Fibroblast of skin of abdomen (primary cell): ENCODE measurements at places on chromosomes 16 and 17.
A peak's percentile ranks its signal among the peaks of the same experiment; 100 is the strongest.

GRCh38 chr17:8503368-8503767 is 67.7 kb downstream of the NDEL1 start:
- no peak for DNase-seq

DNA sequence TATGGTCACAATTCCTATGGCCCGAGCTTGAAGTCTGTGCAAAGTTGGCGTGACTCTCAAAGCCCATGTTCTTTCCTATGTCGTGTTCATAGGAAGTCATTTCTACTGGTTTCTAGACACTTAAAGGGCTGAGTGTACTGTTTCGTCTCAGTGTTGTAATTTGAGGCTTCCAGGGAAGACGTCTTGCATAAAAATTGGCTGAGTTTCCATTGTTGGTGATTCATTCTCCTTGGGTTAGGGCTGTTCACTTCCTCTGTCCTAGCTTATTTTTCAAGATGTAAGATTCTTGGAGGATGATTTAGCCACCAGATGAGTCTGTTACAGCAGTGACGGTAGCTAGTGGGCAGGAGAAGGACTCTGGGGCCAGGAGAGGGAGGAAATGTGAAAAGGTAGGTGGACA is 43.1 kb downstream of the PIK3R5 start:
- peak; percentile 97 for DNase-seq

GRCh38 chr16:64159976-64160375 is 961.9 kb downstream of the CDH11 start:
- DNase-seq, result peak; percentile 62

GRCh38 chr17:30950669-30951399 is 20.0 kb upstream of the RNF135 start:
- peak; percentile 79 for DNase-seq

- DNase-seq, result no peak
These were observed 142.9 kb downstream of the RAB11FIP4 start for GRCh38 chr17:31534223-31534888.

DNA sequence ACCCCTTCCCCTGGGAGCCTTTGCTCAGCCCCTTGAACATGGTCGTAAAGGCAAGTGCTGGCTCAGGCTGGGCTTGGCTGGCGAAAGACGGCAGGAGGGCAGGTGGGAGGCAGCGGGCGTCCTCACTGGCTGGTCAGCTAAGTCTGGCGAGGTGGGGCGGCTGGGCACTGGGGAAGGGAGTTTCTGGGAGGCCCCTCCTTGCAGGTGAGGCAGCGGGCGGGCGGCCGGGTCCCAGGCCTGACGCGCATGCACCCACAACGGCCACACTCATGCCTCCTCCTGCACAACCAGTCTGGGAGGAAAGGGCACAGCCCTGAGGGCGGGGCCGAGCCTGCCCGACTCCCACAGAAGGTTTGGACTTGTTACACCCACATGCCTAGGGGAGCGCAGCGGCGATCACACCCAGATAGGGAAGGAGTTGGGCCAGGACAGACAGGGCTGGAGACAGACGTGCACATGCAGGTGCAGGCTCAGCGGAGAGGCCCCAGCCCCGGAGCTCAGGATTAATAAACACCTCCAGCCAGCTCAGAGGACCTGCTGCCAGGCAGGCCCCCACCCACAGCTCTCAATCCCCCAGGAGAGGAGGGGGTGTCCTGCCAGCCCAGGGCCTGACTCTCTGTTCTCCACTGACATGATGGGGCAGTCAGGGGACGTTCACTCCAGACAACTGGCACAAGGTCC is at the start of gene EVPL:
Gene EVPL, minus strand, starts transcription at position 148 of the 681 bp plus-strand sequence. Its CDS starts 108 bp downstream, at position 40.
- no peak for DNase-seq

GRCh38 chr16:88489163-88489741 is 36.2 kb downstream of the ZFPM1 start:
- no peak for DNase-seq

- no peak for DNase-seq
These were observed 352.8 kb downstream of the CDH13 start for GRCh38 chr16:82979406-82980111.

DNA sequence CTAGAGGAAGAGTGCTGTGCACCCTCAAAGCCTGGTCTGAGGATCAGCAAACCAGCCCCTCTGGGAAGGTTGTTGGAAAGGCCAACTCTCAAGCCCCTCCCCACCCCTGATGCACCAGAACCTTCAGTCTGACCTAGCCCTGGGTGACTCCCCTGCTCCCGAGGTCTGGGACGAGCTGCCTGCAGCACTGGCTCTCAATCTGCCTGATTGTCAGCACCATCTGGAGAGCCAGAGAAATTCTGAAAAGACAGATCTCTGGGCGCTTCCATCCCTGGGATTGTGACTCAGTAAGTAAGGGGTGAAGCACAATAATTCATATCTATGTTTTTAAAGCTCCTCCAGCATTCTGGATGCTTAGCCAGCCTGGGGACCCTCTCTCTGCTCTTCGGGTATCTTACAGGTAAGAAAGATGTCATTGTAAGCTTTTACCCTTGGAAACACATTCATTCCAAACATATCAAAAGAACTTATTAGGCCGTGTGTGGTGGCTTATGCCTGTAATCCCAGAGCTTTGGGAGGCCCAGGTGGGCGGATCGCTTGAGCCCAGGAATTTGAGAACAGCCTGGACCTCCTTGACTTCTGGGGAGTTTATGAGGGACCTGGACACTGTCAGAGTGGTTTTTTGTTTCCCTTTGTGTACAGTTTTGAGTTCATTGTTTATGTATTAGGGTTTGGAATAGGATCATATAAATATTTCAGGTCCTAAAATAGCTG is 147.5 kb downstream of the KCNJ12 start:
- DNase-seq, result no peak

DNA sequence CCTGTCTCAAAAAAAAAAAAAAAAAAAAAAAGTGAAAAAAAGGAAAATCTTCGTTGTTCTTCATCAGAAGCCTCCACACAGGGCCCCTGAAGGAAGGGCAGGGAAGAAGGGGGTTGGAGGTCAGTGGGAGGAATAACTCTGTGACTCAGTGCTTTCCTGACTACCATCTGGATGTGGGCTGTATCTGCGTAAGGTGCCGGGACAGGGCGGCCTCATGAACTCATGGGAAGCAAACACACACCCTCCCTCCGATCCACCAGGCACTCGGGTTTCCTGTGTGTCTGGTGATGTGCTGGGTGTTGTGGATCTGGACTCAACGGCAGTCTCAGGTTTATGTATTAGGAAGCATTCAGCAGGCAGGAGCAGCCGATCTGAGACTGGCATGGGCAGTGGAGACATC is 691.6 kb downstream of the WWOX start:
- no peak for DNase-seq

DNA sequence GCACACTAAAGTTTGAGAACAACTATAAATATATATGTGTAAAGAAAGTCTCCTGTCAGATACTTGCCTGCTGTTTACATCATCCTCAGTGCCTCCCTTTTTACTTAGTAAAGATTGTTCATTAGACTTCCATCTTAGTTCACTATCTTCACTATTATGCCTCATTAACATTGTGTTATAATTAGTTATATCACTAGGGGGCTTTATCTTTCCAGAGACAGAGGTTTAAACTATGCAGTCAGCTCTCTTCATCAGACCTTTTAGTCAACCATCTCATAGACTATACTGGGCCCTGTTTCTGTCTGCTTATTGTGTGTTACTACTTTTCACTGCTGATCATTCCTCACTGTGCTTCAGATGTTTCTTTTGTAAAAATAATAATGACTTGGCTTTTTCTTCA is 630.8 kb upstream of the KIF2B start:
- no peak for DNase-seq

DNA sequence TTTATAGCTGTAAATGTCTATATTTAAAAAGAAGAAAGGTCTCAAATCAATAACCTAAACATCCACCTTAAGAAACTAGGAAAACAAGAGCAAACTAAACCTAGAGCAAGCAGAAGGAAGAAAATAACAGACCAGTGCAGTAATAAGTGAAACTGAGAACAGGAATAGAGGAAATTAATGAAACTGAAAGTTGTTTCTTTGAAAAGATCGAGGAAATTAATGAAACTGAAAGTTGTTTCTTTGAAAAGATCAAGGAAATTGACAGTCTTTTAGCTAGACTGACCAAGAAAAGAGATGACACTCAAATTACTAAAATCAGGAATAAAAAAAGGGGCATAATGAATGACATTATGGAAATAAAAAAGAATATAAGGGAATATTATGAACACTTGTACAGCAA is 46.4 kb downstream of the SLFN5 start:
- DNase-seq, result no peak

- DNase-seq, result no peak
These were observed 13.2 kb downstream of the XYLT2 start for GRCh38 chr17:50359005-50359699.

DNA sequence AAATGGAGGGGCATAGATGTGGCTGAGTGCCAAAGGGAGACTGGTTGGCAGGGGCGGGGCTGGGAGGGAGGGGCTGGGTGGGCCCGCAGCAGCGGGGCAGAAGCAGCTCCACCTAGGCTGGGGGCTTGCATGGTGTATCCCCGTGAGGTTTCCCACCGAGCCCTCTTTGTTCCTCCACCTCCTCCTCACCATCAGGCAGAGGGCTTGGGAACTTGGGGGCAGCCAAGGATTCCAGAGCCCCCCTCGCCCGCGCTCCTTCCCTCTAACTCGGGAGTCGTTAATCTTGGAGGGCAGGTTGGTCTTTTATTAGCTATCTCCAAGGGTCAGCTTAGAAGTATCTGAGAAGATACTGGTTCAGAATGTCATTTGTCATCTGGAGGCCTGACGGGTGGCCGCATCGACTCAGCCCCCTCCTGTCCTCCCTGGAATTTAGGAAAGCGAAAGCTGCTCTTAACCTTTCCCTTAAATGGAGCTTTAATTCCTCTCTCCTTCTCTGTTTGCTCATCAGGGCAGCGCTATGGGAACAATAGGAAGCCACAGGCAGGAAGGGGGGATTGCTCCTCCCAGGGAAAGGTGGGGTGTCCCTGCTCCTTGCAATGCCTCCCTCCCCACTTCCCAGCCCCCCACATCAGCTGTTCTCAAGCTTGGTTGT is 274.3 kb upstream of the XYLT1 start:
- peak; percentile 66 for DNase-seq

DNA sequence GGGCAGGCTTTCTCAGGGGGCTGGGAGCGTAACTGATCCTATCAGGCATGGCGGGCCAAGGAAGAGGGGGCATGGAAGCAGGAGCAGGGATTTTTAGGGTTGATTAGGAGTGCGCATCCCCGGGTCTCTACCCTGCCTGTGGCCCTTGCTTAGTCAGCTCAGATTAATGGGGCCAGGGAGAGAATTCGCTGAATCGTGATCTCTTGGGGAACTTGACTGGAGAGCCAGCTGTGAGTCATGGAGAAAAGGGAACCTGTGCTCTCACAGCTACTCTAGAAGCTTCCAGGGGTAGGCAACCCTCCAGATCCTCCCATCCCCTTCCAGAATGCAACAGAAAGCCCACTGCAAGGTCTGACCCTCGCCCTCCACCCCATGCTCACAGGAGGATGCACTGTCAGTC is 3.6 kb downstream of the FOXN1 start:
- DNase-seq, result no peak

DNA sequence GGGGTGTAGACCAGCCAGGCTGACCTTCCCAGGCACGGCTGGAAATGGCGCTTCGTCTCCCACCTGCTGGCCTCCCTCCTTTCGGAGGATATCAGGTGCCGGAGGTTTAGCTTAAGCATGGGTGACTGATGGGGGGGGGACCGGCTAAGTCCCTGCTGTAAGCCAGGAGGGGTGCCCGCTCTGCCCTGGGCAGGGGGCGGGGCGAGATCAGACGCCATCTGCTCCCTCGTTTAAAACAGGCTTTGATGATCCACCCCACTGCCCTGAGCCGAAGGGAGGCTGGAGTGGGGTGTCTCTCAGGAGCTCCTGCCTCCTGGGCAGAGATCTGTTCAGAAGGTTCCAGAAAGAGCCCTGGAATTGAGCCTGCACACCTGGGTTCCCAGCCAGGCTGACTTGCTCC is 26.0 kb downstream of the C16orf74 start:
- DNase-seq, result no peak

DNA sequence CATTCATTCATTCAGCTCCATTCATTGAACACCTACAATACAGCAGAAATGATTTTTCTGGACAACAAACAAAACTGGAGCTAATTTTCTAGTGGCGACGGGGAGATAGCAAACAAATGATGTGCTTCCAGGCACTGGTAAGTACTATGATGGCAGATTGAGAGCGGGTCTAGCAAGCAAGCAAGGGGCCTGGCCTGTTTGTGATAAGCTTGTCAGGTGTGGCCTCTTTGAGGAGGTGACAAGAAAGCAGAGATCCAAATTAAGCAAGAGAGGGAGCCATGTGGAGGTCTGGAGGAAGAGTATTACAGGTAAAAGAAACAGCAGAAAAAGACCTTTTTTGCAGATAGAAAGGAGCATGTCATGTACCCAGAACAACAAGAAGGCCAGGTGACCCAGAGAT is 216.1 kb upstream of the CPHXL start:
- DNase-seq, result no peak

DNA sequence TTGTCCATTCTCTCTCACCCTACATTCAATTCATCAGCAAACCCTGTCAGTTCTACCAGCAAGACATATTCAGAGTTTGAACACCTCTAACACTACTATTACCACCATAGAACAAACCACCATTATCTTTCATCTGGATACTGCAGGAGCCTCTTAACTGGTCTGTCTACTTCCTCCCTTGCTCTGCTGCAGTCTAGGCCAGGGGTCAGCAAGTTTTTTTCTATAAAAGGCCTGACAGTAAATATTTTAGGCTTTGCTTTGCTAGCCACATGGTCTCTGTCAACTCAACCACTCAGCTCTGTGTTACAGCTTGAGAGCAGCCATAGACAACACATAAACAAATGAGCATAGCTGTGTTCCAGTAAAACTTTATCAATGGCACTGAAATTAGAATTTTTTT is 13.8 kb downstream of the KCTD19 start:
- DNase-seq, result no peak

DNA sequence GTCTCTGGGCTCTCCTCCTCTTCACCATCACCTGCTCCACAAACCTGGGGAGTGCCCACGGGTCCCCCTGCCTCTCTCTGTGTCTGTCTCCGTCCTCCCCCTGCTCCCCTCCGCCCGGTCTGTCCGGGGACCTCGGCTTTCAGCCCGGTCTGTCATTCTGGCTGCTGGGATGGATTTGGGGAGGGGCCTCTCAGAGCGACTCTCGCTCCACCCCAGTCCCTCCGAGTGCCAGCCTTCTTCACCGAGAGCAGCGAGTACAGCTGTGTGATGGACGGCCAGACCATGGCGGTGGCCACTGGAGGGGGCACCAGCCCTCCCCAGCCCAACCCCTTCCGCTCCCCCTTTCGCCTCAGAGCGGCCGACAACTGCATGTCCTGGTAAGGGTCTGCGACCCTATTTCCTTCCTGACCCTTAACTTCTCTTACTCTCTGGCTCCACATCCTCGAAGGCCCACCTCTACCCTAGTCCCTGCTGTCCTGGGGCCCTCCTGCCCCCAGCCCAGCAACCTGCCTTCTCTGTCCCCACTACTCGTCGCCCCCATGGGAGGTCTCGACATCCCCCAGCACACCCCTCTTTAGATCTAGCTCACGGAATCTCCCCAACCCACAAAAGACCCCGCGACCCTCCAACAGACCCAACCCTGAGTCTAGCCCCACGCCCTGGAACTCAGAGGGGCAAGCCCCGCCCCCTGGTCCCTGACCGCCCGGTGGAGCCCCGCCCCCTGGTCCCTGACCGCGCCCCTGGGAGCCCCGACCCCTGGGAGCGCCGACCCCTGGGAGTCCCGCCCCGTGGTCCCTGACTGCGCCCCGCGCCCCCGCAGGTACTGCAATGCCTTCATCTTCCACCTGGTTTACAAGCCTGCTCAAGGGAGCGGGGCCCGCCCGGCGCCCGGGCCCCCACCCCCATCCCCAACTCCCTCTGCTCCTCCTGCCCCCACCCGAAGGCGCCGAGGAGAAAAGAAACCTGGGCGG is 5.6 kb upstream of the CXCL16 start:
- DNase-seq, result no peak
